Pancreas (tissue), 10 donors: ENCODE measurements at places on chromosomes 7 and 10. TPM values are rescaled to one million over a fixed set of nuclear protein-coding genes. Genes with fewer than 3 reads are reported as not detected.

DNA sequence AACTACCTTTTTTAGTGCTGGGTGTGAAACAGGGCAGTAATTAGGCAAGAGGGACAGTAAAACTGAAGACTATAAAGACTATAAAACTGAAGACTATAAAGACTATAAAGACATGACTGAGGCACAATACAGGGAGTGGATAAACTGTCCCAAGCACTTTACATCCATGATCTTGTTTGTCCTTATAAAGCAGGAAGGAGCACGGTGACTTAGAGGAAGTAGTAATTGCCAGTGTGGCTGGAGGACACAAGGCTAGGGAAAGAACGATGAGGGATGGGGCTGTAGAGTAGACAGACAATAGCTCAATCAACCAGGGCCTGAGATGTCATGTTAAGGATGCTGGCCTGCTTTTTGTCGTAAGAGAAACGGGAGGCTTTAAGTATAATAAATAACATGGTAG is 26.0 kb downstream of the DNAJC12 start:
- no peak for DNase-seq

GRCh38 chr10:118669835-118670234 is 74.4 kb upstream of the PRLHR start:
- no peak for DNase-seq

GRCh38 chr10:100349087-100349486 is 2.1 kb downstream of the SCD start:
- no peak for DNase-seq

- no peak for DNase-seq
Observed at GRCh38 chr7:131604841-131605279, 48.4 kb upstream of the PODXL start.

- no peak for DNase-seq
Observed at GRCh38 chr7:100493476-100494264, 9.9 kb downstream of the NYAP1 start.

- no peak for DNase-seq
Observed at GRCh38 chr10:131964298-131964697, 17.4 kb downstream of the BNIP3 start.

DNA sequence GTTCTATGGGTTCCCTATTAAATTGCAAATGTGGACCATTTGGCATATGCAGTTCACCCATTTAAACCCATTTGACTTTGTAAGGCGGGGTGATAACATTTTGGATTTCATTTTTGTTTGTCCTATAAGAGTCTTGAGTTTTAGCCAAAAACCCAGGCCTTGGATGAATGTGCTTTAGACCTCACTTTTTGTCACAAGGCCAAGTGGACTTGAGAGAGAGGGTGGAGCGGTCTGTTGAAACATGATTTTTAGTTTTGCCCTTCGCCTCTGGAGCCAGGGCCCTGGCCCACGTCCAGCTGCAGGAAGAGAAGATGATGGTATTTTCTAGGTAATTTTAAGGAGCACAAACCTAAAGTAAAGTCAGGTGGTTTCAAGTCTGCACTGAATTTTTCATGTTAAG is 260.1 kb downstream of the SLC25A13 start:
- no peak for DNase-seq

- DNase-seq = no peak
Observed at GRCh38 chr10:8576911-8577310, 522.4 kb downstream of the GATA3 start.

- no peak for DNase-seq
Observed at GRCh38 chr7:98278408-98278807, 3.1 kb upstream of the BRI3 start.

DNA sequence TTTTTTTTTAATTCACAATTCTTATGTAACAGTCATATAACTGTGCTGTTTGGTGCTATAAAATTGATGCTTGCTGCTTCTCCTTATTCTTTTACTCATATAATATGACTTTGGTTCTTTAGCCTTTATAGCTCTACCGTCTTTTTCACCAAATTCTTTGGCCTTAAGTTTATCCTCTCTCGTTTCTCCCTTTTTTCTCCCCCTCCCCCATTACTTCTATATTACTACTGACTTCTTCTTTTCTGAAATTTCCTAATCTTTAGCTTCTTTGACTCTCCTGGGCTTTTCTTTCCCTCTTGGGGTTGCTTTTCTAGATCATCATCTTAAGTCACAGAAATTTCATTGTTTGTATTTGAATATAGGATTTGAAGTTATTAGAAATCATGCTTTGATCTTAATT is 3.8 kb downstream of the BCCIP start:
- no peak for DNase-seq

DNA sequence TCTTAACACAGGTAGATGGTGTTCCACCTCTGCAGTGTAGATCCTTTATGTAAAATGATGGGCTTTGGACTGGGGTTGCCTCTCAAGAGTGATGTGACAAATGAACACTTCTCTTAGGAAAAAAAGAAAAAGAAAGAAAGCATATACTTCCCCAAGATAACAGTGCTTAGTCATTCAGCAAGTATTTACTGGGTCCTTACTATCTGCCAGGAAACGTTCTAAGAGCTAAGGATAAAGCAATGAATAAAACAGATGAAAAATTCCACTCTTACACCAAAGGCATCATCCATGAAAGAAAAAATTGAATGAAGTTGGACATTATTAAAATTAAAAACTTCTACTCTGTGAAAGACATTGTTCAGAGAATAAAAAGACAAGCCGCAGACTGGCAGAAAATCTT is 177.3 kb downstream of the C7orf25 start:
- DNase-seq = no peak

- no peak for DNase-seq
Observed at GRCh38 chr10:79158004-79158340, 89.2 kb downstream of the ZMIZ1 start.

ARHGAP21 gene
- total RNA-seq = 23.7 TPM

NFE2L3 gene
- total RNA-seq = 5.3 TPM

DNAJB9 gene
- 29.5 TPM for total RNA-seq

CHST15 gene
- 9.4 TPM for total RNA-seq

DPP6 gene
- 2.0 TPM for total RNA-seq
